ENCODE measurements at places on chromosomes 2 and 18. TPM values are rescaled to one million over a fixed set of nuclear protein-coding genes. Genes with fewer than 3 reads are reported as not detected.
A peak's percentile ranks its signal among the peaks of the same experiment; 100 is the strongest.

DNA sequence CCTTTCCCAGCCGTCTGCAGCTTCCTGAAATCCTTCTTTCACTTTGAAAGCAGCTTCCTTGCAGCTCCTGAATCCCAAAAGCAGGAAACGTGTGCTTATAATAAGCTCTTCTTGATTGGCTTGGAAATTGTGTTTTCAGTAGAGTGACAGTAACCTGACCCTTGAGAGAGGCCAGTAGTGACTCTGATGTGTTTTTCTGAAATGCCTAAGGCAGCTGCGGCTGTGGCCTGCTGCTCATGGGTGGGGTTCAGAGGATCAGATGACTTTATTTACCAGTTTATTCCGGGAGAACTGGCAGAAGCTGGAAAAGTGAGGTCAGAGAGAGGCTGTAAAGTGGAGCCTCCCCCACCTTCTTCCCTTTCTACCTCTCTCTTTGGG, 31.9 kb upstream of the RPIA start:
- DNase-seq = no peak

Gene SIX2
- 0.11 TPM for total RNA-seq

DNA sequence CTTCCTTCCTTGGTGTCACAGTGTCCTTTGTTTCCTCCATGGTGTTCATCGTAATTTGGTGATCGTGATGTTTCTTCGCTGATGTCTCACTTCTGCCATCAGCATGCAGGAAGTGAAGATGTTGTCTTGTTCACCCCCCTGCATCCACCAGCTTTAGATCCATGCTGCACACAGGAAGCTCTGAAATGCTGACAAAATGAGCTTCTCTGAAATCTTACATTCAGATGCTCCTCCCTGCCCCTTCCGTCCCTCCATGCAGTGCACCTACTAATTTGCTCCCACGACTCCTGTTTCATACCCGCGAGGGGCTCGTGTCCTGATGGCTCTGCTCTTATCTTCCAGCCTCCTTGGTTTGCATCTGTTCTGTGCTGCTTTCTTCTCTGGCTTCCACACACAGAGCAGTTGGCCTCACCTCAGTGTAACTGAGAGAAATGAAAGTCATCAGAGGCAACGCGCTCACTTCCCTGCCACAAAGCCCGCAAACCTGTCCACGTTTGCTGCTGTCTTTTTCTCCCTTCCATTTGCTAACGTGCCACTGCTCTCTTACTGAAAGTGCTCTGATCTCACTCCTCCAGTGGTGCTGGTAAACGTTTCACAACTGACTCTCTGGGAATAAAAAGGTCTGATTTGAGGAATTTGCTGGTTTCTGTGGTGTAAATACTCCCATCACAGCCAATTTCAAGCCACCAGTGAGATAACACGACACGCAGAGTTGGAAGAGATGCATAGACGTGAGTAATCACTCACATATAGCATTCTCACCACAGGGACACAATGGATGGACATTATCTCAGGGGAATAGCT, 41.0 kb upstream of the MGAT4A start:
- DNase-seq = no peak

DNA sequence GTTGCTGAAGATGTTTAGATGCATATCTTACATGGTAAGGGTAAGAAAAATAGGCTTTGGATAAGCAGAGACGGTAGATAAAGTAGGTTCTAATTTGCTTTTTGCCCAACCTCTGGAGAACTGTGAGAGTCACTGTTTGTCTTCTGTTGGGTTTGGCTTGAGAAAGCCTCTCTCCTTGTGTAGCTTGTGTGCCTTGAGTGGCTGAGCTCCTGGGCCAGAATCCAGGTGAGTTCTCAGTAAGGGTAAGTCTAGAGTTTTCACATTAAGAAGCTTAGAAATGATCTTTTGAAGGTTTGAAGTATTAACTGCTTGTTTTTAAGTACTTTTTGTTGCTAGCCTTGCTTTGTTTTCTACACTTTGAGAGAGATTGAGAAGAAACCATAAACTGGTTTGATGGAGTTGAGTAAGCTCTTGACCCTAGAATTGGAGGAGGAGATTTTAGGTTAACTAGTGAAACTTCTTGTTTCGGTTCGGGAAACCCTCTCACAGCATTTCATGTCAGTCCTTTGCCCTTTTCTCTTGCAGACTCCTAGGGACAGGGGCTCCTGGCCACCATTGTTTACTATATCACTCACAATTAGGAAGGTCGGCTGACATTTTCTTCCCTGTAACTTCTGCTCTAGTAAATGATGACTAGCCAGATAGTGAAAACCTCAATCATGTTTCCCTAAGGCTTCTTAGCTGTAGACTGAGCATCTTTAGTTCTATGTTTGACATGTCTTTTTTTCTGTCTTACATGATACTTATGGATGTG, 26.0 kb downstream of the MAP4K4 start:
- DNase-seq = no peak

Gene SH3RF3
- 15.3 TPM for total RNA-seq

DNA sequence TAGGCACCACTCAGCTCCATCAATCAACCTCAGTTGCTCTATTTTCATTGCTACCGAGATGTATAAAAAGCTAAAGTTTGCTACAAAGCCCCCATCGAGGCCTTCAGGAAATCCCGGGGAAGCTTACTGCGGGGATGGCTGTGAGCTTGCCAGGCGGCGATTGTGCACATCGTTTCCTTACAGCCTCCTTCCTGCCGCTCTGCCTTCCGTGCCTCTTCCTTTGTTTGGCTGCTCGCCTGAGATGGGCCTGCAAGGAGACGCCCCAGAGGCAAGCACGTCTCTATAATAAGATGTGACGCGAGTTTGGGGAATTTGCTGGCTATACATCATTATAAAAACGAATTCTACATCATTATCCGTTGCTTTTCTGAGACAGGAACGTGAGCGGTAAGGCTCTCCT, 41.6 kb downstream of the DHRS9 start:
- DNase-seq = no peak

Gene SULT1C2
- not detected for total RNA-seq

Gene KCNG2
- 0.34 TPM for total RNA-seq

- no peak for DNase-seq
Measured at GRCh38 chr18:42781298-42781815, 334.1 kb downstream of the RIT2 start.

- peak; percentile 49 for DNase-seq
Measured at GRCh38 chr2:85710687-85711577, 16.8 kb downstream of the GNLY start.

- no peak for DNase-seq
Measured at GRCh38 chr2:241620419-241620769, 16.6 kb downstream of the THAP4 start.

- DNase-seq = no peak
Measured at GRCh38 chr2:198326431-198326830, 522.0 kb downstream of the PLCL1 start.

GRCh38 chr2:191746346-191747169, 68.6 kb downstream of the NABP1 start:
- no peak for DNase-seq

- no peak for DNase-seq
Measured at GRCh38 chr2:120802158-120802557, 66.5 kb downstream of the GLI2 start.

Gene ELOA2
- total RNA-seq = not detected

Gene RELCH
- total RNA-seq = 23.6 TPM

GRCh38 chr2:208097801-208098200, 26.5 kb downstream of the CRYGD start:
- DNase-seq = no peak

DNA sequence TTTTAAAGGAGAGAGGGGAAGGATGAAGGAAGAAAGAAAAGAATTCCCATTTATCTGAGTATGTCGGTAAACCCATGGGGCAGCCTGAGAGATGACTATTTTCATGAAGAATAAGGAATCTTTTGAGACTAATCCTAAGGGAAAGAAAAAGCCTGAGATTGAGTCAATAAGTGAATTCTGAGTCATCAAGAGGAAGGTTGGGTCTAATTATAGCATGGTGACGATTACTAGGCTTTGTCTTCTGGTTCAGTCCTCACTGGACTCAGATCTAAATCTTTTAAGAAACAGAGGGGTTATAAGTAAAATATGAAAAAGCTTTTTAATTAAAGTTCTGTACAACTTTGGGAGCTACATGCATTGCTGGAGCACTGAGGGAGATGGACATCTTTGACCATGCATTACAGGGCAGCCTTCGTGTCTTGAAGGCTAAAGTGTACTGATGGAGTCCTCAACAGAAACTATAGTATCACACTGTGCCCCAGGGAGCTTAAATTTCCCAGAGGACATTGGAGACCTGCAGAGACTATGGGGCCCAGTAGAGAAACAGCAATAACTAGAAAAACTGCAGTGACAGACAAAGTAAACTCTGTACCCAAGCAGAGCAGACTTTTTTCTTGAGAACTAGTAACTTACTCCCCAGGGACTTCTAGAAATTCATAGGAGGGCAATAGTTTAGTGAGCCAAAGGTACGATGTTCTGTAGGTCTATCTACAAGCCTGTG, 260.9 kb downstream of the RAD51AP2 start:
- no peak for DNase-seq

GRCh38 chr2:132621131-132621875, 48.7 kb downstream of the LYPD1 start:
- no peak for DNase-seq

- DNase-seq = peak; percentile 58
Measured at GRCh38 chr2:24382363-24383073, 22.2 kb upstream of the ITSN2 start.

Gene FOXD4L1
- total RNA-seq = 0.11 TPM

- no peak for DNase-seq
Measured at GRCh38 chr2:131543385-131543891, 15.8 kb downstream of the CCDC74A start.

Gene CAVIN2
- total RNA-seq = 17.5 TPM

- no peak for DNase-seq
Measured at GRCh38 chr18:57998461-57998860, 45.6 kb upstream of the NEDD4L start.

Gene SPATA3
- not detected for total RNA-seq

DNA sequence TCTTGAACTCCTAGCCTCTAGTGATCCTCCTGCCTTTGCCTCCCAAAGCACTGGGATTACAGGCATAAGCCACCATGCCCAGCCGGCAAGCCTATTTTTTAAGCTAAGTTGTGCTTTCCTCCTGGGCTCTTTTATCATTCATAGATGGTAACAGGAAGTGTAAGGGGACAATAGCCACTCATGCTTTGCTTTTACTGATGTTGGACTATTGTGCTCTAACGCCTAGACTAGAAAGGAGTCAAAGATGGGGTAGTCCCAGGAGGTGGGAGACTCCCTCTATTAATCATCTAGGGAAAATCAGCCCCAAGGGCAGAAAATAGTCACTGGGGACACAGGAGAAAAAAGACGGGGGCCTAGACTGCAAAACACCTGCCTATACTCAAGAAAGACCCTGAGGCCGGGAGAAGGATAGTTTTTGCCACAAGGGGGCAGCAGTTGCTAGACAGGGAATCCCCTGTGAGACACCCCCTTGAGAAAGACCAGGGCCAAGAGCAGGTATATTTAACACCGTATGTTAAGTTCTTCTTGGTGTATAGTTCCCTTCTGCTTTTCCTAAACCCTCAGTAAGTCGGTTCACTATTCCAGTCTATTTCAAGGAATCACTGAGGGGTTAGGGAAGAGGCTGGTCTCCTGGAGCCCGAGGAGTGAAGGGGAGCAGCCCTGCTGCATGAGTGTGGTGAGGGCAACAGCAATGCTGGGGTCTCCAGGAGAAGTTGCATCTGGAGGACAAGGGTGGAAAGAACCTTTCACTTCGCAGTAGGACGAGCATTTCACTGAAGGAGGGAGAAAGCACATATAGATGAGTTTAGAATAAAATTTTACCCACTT, 2.1 kb upstream of the CXCR1 start:
- peak; percentile 31 for DNase-seq

DNA sequence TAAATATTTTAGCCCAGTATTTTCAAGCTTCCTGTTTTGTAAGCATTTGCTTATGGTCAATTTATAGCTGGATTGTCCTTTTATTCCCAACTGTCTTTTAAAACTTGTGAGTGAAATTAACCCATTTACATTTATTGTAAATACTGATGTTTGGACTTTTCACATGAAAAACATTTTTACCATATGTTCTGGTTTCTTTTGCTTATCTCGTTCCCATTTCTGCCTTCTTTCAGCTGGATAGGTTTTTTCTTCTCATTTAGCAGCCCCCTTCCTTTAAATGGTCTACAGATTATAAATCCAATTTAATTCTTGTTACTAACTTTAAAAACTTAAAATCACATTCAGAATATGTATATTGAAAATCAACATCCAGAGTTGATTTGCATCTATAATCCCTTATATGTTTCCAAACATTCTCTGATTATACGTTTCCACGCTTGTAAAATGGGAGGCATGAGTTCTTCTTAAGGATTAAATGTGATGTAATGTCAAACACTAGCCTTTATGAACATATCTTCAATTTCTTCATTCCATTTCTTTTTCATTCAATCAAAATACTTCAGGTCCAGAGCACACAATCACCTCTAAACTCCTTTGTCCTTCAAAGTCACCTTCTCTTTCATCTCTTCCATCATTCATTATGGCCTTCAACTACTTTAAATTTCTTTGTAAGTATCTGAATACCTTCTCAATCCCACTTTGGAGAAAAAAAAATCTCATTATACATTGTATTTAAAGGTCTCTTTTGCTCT, 1.1 kb upstream of the KDM3A start:
- DNase-seq = no peak
